ENCODE measurements at places on chromosomes 1 and 21. TPM values are rescaled to one million over a fixed set of nuclear protein-coding genes. Genes with fewer than 3 reads are reported as not detected.

DNA sequence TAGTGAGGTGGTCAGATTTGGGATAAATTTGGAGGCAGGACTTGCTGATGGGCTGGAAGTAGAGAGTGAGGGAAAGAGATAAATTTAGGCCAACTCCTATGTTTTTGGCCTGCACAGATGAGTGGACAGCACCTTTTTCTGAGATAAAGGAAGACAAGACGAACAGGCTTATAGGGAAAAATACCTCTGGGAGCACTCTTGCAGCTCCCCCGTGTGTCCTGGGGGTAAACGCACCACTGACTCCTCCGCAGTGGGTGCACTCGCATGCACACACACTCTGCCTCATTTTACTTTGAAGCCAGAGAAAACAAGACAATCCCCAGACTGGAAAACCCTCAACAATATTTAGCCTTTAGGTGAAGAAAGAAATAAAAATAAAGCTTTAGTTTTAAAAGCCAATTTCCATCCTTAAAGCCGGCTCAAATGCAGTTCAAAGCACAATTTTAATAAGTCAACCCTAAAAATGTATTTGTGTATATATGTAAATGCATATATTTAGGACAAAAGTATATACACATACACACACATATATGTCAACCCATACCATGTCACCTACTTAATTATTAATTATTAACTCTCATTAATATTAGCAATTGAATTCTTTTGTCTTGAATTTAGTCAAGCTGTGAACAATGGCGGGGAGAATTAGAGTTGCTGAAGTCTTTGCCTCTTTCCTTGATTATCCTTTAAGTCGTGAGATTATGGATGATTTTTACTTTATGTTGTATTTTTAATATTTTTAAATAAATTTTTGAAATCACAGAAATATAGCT lies 341.8 kb downstream of the ZNF326 start:
- DNase-seq: peak; percentile 1
- H3K4me3 ChIP-seq: no peak overlapping the region
- H3K27ac ChIP-seq: no peak overlapping the region
- no peaks in the 10 kb centered on the region for H3K27me3 ChIP-seq
- no peaks in the 10 kb centered on the region for H3K4me1 ChIP-seq

- no peak overlapping the region for H3K4me3 ChIP-seq
- H3K36me3 ChIP-seq: no peaks in the 10 kb centered on the region
- H3K27ac ChIP-seq: no peak overlapping the region
- H3K27me3 ChIP-seq: no peaks in the 10 kb centered on the region
- no peak for DNase-seq
Measured at GRCh38 chr21:26117972-26118367, 52.6 kb downstream of the APP start.

DNA sequence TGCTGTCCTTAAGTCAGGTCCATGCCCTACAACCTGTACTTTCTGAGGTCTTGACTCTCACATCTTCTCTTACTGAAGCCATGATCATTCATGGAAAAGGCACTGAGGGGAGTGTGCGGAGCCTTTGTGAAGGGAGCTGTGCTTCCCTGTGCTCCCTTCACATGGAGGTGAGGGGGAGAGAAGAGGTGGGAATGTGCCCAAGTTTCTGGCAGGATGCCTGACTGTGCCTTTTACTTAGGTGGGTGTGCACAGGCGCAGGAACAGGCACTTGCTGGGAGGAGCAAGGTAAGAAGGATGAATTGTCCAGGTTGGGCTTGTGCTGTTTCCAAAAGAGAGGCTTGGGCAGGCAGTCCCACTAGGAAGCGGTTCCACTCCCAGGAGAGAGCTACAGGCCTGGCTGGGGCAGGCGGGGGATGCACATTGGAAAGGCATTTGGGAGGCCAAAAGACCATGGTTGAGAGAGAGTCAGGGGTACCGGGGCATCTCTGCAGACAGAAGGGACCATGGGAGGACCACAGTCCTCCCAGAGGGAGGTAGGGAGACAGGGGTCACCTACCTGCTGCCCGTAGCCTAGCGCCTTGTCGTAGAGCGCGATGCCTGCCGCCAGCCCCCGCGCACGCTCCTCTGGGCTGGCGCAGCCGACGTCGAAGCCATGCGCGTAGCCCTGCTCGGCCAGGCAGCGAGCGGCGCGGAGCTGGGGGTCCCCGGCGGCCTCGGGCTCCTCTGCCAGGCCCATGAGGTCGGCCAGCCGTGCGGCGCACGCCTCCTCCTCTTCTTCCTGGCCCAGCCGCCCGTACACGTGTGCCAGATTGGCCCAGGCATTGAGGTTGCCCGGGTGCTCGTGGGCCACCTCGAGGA lies 853 bp downstream of the TTC22 start:
- no peaks in the 10 kb centered on the region for H3K27me3 ChIP-seq
- peaks cover 12% of the 10 kb centered on the region for H3K4me1 ChIP-seq
- H3K27ac ChIP-seq: peak overlapping the region; percentile 37
- H3K36me3 ChIP-seq: no peaks in the 10 kb centered on the region
- peak overlapping the region; percentile 66 for H3K4me3 ChIP-seq
- DNase-seq: peak; percentile 8

- no peaks in the 10 kb centered on the region for H3K36me3 ChIP-seq
- no peak overlapping the region for H3K27ac ChIP-seq
- H3K4me3 ChIP-seq: no peak overlapping the region
- H3K27me3 ChIP-seq: no peaks in the 10 kb centered on the region
- no peak for DNase-seq
- H3K4me1 ChIP-seq: no peaks in the 10 kb centered on the region
Measured at GRCh38 chr21:25670726-25671125, 31.7 kb downstream of the JAM2 start.

DNA sequence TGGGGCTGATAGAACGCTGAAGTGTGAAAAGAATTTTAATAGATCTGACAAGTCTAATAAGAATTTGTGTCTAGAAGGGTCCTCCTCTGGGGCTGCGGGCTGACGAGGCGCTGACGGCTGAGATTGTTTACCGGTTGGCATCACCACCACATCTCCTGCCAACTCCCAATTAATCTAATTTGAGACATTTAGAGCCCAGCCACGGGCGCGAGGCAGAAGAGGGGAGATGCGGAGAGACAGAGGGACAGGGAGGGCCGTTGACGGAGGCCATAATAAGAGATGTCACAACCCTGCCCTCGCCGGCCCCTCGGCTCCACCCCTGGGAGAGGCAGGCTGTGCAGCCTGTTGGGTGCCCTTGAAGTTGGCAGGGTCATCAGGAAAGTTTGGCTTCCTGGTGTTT lies 109.3 kb downstream of the PAX7 start:
- no peaks in the 10 kb centered on the region for H3K36me3 ChIP-seq
- H3K27me3 ChIP-seq: no peaks in the 10 kb centered on the region
- no peak for DNase-seq
- no peaks in the 10 kb centered on the region for H3K4me1 ChIP-seq
- H3K27ac ChIP-seq: no peak overlapping the region

DNA sequence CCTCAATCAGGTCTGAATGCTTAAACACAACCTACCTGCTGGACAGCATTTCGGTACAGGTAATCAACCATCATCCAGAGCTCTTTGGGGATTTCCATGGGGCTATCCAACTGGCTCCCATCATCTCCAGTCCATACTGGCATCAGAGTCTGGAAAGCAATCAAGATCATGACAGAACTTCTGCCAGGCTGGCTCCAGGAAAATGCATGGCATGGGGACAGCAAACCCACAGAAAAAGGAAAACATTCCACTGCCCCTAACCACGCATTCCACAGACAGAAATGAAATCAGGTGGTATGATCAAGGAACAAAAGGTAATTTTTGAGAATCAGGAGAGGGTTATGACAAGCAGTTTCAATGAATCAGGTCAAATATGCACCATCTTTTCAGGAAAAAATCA lies 9.1 kb upstream of the MTF1 start:
- no peak overlapping the region for H3K27ac ChIP-seq
- H3K27me3 ChIP-seq: no peaks in the 10 kb centered on the region
- no peak overlapping the region for H3K4me3 ChIP-seq

GRCh38 chr1:30798389-30799232 lies 41.0 kb upstream of the LAPTM5 start:
- H3K27me3 ChIP-seq: no peaks in the 10 kb centered on the region
- no peak overlapping the region for H3K27ac ChIP-seq
- H3K4me1 ChIP-seq: no peaks in the 10 kb centered on the region
- DNase-seq: no peak
- H3K4me3 ChIP-seq: no peak overlapping the region

GRCh38 chr1:84073266-84073665 lies 70.8 kb upstream of the PRKACB start:
- no peak overlapping the region for H3K27ac ChIP-seq
- DNase-seq: no peak
- no peak overlapping the region for H3K4me3 ChIP-seq
- H3K36me3 ChIP-seq: no peaks in the 10 kb centered on the region
- H3K27me3 ChIP-seq: no peaks in the 10 kb centered on the region

DNA sequence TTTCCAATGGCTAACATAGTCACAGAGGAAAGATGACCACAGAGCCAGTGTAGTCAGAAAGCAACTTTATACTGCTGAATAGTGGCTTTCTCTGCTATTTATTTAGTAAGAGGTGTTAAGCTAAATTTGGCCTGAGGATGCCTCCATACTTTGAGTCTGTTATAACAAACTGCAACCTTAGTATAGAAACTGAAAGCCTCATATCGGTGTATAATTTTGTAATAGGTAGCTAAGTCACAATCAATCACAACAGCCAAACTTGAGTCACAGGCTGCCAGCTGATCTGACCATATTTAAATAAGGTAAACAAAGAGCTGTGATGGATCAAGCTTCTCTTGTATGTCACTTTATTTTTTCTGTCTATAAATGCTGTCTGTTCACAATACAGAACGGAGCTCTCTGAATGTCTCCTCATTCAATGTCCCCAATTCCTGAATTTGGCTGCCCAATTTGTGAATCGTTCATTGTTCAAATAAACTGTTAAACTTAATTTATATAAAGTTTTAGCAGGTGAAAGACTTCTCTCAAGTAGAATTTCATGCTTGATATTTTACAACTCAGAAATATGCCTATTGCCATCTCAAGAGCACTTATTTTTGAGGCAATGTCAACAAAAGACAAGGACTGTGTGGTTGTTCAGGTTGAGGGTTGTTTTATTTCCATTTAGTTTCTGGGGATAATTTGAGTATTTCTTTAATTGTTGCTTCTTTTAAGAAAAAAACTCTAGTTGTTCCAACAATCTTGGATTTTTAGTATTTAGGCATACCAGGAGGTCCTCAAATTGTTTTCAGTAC lies 339.7 kb upstream of the B3GALT2 start:
- no peaks in the 10 kb centered on the region for H3K4me1 ChIP-seq
- H3K4me3 ChIP-seq: no peak overlapping the region
- no peaks in the 10 kb centered on the region for H3K27me3 ChIP-seq

DNA sequence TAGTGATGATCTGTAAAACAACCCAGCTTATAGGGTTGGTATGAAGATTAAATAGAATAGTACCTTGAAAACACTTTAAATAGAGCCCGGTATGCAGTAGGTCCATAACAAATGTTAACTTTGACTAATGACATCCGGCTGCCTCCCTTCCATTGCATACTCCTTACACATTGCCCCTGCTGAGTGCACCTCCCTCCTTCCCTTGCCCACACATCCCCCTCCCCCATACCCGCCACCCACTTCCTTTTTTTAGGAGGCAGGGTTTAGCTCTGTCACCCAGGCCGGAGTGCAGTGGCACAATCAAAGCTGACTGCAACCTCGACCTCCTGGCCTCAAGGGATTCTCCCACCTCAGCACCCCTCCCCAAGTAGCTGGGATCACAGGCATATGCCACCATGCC lies 24.4 kb upstream of the ZC3H12A start:
- no peak overlapping the region for H3K27ac ChIP-seq
- no peaks in the 10 kb centered on the region for H3K4me1 ChIP-seq
- H3K36me3 ChIP-seq: no peaks in the 10 kb centered on the region
- DNase-seq: no peak

DNA sequence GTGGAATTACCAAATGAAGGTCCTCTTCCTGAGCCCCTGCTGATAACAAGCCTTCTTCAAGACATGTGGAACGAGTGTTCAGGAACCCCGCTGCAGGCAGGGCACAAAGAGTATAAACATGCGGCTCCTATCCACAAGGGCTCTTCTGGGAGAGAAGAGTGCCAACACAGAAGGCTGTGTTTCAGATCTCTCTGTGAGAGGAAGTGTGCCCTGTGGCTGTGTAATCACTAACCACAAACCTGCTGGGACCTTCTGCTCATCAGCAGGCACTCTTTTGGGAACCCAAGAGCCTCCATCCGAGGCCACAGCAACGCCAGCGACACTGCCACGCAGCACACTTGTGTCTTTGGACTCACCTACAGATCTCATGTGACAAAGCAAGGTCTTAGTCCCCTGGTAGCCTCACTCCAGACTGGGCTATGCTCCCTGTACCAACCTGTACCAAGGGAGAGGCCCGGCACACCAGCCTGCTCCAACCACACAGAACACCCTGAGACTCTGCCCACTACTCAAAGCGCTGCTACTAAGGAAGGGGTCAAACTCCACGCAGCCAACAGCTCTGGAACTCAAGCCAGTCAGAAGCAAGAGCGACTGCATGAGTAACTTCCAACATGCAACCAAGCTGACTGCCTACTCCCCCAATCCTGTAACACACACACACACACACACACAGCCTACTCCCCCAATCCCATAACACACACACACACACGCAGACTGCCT lies 7.8 kb downstream of the PTTG1IP start:
- no peaks in the 10 kb centered on the region for H3K36me3 ChIP-seq
- peak overlapping the region; percentile 88 for H3K27ac ChIP-seq
- no peak for DNase-seq

GRCh38 chr1:194042736-194043135 lies 856.3 kb upstream of the B3GALT2 start:
- no peaks in the 10 kb centered on the region for H3K4me1 ChIP-seq
- no peak overlapping the region for H3K27ac ChIP-seq

- peaks cover 1% of the 10 kb centered on the region for H3K36me3 ChIP-seq
- no peak overlapping the region for H3K4me3 ChIP-seq
Measured at GRCh38 chr1:26784886-26785285, 2.9 kb upstream of the PIGV start.

GRCh38 chr1:157641177-157641576 lies 43.3 kb upstream of the FCRL4 start:
- DNase-seq: no peak
- no peak overlapping the region for H3K27ac ChIP-seq
- no peak overlapping the region for H3K4me3 ChIP-seq
- no peaks in the 10 kb centered on the region for H3K27me3 ChIP-seq
- H3K4me1 ChIP-seq: no peaks in the 10 kb centered on the region

GRCh38 chr21:39281853-39282252 lies 31.6 kb downstream of the BRWD1 start:
- no peaks in the 10 kb centered on the region for H3K27me3 ChIP-seq
- H3K4me1 ChIP-seq: no peaks in the 10 kb centered on the region
- H3K36me3 ChIP-seq: no peaks in the 10 kb centered on the region
- DNase-seq: no peak
- H3K27ac ChIP-seq: no peak overlapping the region

DNA sequence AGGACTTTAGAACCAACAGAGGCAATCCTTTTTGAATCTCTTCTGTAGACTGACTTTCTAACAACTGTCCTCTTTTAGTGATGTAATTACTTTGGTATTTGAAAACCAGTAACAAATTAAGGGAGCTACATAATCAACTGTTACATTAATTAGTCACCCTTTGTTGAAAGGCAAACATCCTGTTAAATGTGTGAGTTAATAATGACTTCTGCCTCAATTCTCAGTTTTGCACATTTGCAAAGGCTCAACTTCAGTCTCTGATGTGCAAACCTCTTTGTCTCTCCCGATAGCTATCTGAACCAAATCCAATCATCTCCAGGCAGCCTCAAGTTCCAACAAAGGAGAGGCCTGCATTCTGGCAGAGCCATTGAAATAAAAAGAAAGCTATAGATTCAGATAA lies 135.4 kb upstream of the C8B start:
- H3K36me3 ChIP-seq: no peaks in the 10 kb centered on the region
- H3K27me3 ChIP-seq: no peaks in the 10 kb centered on the region
- no peak overlapping the region for H3K27ac ChIP-seq
- H3K4me1 ChIP-seq: no peaks in the 10 kb centered on the region
- no peak overlapping the region for H3K4me3 ChIP-seq

Gene NBL1
- 24.0 TPM for total RNA-seq

Gene OR2AK2
- total RNA-seq: not detected

Gene CD164L2
- not detected for total RNA-seq

Gene INSRR
- total RNA-seq: not detected

Gene KCNJ9
- total RNA-seq: not detected

Gene EFNA3
- 3.4 TPM for total RNA-seq

Measured in Caco-2 (cell line).